Stimulated activated naive B cell treated with anti-CD40 and anti-IgM and Interleukin-4, amounts not matched to agents 10 μg/mL and 1 μg/mL and 100 μg/mL, for 72 hours (primary cell): ENCODE measurements at places on chromosomes 5 and 9.

- DNase-seq: no peak
- H3K4me3 ChIP-seq: no peak overlapping the region
- no peaks in the 10 kb centered on the region for H3K4me1 ChIP-seq
Measured at GRCh38 chr5:105773241-105773640, 1897.5 kb downstream of the EFNA5 start.

DNA sequence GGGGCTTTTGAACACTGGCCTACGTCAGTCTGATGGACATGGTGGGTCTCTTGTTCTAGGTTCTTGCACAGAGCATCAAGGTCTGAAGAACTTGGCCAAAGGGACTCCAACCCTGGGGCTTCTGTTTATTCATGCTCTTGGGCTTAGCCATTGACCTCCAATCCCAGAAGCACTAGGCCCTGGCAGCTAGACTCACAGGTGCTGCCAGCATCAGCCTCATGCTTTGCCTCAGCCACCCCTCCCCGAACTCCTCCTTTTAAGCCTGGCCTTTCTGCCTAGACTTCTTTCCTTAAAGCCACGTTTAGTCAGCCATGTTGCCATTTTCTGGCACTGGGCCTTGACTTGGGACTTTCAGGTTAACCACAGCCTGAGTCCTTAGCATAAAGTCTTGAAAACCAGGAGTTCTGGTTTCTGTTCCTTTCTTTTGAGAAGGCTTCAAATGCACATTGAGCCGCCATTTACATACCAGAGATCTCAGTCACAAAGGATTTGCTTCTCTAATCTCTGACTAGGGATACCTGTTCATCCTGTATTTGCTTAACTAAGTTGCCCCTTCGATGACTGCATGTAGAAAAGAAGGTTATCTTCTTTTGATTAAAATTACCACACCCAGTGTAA, 54.7 kb downstream of the ANGPTL2 start:
- peaks cover 21% of the 10 kb centered on the region for H3K36me3 ChIP-seq
- DNase-seq: no peak
- H3K4me1 ChIP-seq: peaks cover 10% of the 10 kb centered on the region
- H3K27ac ChIP-seq: no peak overlapping the region
- H3K4me3 ChIP-seq: no peak overlapping the region

DNA sequence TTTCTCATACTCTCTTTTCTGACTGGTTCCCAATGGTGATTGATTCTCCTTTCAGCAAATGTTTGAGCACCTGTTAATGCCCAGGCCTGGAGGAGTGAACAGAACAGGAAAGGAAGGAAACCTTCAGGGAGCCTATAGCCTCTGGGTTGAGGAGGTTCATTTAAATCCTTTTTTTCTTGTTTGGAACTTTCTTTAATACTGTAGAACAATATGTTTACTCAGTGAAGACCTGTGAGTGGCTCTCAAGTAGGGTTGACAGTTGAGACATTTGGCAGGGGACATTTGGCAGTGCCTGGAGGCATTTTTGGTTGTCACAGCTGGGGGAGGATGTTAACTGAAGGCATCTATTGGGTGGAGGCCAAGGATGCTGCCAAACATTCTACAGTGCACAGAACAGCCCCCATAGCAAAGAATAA, 6.1 kb upstream of the FAM120AOS start:
- no peak overlapping the region for H3K27ac ChIP-seq
- no peak overlapping the region for H3K4me3 ChIP-seq
- DNase-seq: no peak
- H3K36me3 ChIP-seq: peaks cover 40% of the 10 kb centered on the region
- H3K4me1 ChIP-seq: peaks cover 76% of the 10 kb centered on the region
- H3K27me3 ChIP-seq: no peaks in the 10 kb centered on the region

DNA sequence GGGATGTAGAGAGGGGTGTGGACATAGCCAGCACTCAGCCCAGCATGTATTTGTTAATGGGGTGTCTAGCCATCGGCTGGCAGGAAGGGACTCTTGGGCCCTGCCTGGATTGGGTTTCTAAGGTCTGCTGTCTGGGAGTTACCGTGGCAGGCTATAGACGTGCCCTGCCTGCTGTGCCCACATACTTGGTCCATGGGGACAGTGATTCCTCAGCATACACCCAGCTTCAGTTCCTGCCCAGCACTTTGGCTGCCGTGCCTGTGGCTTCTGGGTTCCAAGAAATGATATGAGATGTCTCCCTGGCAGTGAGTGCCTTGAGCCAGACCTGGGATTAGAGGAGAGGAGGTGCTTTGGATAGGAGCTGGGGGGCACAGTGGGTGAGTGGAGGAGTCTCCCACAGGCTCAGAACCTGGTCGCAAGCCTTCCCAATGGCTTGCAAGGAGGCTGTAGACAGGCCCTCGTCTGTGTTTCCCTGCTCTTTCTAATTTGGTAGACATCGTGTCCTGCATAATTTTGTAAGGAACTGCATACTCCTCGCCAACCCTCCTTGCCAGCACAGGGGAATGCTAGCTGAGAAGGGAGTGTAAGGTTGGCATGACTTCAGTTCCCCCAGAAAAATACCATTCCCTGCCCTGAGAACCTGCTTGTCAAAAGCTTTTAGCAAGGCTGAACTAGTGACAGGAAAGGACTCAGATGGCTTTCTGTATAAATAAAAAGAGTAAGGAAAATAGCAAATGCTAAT, 287.9 kb downstream of the ZSWIM6 start:
- peak overlapping the region; percentile 31 for H3K27ac ChIP-seq
- H3K36me3 ChIP-seq: no peaks in the 10 kb centered on the region
- H3K4me3 ChIP-seq: no peak overlapping the region
- H3K4me1 ChIP-seq: peaks cover 19% of the 10 kb centered on the region
- no peaks in the 10 kb centered on the region for H3K27me3 ChIP-seq
- no peak for DNase-seq

GRCh38 chr5:87924436-87924835, 344.2 kb downstream of the TMEM161B start:
- no peaks in the 10 kb centered on the region for H3K27me3 ChIP-seq
- H3K36me3 ChIP-seq: no peaks in the 10 kb centered on the region
- H3K4me1 ChIP-seq: no peaks in the 10 kb centered on the region
- H3K4me3 ChIP-seq: no peak overlapping the region
- no peak overlapping the region for H3K27ac ChIP-seq
- DNase-seq: no peak

GRCh38 chr9:76502746-76503145, 43.8 kb downstream of the GCNT1 start:
- peaks cover 44% of the 10 kb centered on the region for H3K4me1 ChIP-seq
- H3K27ac ChIP-seq: peak overlapping the region; percentile 1
- H3K4me3 ChIP-seq: no peak overlapping the region
- peaks cover 28% of the 10 kb centered on the region for H3K36me3 ChIP-seq

GRCh38 chr5:96703995-96704394, 41.8 kb downstream of the CAST start:
- H3K4me3 ChIP-seq: peak overlapping the region; percentile 94
- H3K27ac ChIP-seq: peak overlapping the region; percentile 26
- peaks cover 42% of the 10 kb centered on the region for H3K4me1 ChIP-seq
- DNase-seq: no peak
- peaks cover 4% of the 10 kb centered on the region for H3K36me3 ChIP-seq

- H3K27ac ChIP-seq: peak overlapping the region; percentile 2
- no peak for DNase-seq
- H3K36me3 ChIP-seq: peaks cover 68% of the 10 kb centered on the region
- H3K4me3 ChIP-seq: no peak overlapping the region
- peaks cover 28% of the 10 kb centered on the region for H3K4me1 ChIP-seq
Measured at GRCh38 chr5:32231241-32231640, 57.1 kb upstream of the GOLPH3 start.

GRCh38 chr5:42595597-42595996, 161.0 kb upstream of the CCDC152 start:
- H3K36me3 ChIP-seq: no peaks in the 10 kb centered on the region
- peaks cover 6% of the 10 kb centered on the region for H3K27me3 ChIP-seq
- H3K4me1 ChIP-seq: peaks cover 16% of the 10 kb centered on the region
- H3K27ac ChIP-seq: no peak overlapping the region
- no peak overlapping the region for H3K4me3 ChIP-seq
- DNase-seq: no peak

DNA sequence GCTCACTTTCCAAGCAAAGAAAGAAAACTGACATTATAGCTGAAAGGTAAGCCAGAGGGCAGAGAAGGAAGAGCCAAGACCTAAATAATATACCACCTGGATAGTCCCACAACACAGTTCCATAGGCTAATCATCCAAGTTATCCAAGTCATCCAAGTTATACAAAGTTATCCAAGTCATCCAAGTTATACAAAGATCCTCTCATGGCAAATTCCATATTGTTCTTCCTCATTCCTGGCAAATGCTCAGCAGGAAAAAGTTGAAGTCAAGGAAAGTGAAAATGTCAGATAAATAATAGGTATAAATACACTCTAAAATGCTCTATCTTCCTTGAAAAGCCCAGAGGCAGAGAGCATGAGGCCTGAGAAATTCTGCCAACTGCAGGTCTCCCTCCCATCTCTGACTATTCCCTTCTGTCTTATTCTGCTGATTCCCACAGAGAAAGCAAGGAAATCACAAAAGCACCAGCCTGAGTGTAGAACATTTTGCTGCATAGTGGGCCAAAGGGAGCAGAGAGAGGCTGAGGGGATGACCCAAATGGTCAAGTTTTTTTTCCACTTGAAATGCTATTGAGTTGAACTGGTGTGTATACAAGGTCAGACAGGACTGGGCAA, 12.5 kb downstream of the MCTP1 start:
- H3K27me3 ChIP-seq: peaks cover 28% of the 10 kb centered on the region
- no peaks in the 10 kb centered on the region for H3K36me3 ChIP-seq
- DNase-seq: no peak
- no peak overlapping the region for H3K27ac ChIP-seq
- H3K4me3 ChIP-seq: no peak overlapping the region

GRCh38 chr9:106862110-106862820, 701 bp upstream of the ZNF462 start:
- peak overlapping the region; percentile 80 for H3K4me3 ChIP-seq
- peak overlapping the region; percentile 5 for H3K27ac ChIP-seq
- no peaks in the 10 kb centered on the region for H3K36me3 ChIP-seq
- no peak for DNase-seq
- H3K4me1 ChIP-seq: peaks cover 29% of the 10 kb centered on the region

DNA sequence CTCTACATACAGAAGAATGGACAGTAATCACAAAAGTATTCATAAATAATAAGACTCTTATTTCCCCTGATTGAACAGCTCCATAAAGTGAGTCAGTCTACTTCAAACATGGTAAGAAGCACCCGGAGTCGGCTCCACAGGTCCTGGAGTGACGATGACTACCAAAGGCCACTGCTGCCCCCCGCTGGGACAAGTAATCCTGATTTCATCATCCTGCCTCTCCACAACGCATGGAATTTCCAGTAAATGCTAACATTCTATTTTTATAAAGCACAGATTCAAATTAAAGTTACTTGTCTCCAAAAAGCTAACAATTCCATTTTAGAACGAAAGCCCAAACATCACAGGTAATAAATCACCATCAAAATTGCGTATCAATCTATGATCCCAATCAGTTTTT, 16.2 kb downstream of the ATPSCKMT start:
- H3K27me3 ChIP-seq: no peaks in the 10 kb centered on the region
- no peak for DNase-seq
- H3K4me3 ChIP-seq: no peak overlapping the region
- no peak overlapping the region for H3K27ac ChIP-seq
- H3K36me3 ChIP-seq: peaks cover 63% of the 10 kb centered on the region

GRCh38 chr5:99911971-99912370, 623.2 kb upstream of the FAM174A start:
- H3K27me3 ChIP-seq: no peaks in the 10 kb centered on the region
- no peaks in the 10 kb centered on the region for H3K36me3 ChIP-seq
- H3K4me3 ChIP-seq: no peak overlapping the region
- no peaks in the 10 kb centered on the region for H3K4me1 ChIP-seq
- no peak overlapping the region for H3K27ac ChIP-seq

DNA sequence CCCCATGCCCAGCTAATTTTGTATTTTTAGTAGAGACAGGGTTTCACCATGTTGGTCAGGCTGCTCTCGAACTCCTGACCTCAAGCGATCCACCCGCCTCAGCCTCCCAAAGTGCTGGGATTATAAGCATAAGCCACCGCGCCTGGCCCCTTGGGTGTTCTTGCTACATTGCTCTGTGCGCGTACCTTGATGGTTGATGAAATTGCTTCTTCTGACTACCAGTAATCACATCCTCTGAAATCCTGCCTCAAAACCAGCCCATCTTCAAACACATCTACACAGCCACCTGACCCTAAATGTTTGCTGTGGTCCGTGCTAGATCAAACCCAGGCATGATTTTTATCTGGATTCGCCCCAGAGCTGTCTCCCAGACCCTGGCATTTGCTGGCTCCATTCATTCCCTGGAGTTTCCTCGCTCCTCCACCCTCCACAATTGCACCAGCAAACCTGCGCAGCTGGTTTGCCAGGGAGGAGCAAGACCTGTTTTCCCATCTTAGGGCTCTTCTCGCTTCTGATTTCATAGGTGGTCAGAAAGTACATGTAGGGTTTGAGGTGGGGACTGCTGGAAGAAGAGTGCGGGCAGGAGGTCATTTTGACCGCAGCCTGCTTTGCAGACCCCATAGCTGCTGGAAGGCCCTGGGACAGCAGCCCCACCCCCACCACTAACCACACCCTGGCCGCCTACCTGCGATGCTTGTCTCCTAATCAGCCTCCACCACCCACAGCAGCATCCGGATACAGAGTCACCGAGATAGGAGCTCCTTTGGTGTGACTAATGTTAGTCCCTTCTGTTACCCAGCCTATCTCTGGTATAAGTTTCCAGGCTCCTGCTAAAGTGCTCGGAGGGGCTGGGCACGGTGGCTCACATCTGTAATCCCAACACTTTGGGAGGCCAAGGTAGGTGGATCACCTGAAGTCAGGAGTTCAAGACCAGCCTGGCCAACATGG, 22.7 kb downstream of the SWI5 start:
- no peaks in the 10 kb centered on the region for H3K27me3 ChIP-seq
- no peak for DNase-seq
- no peak overlapping the region for H3K4me3 ChIP-seq
- H3K36me3 ChIP-seq: peaks cover 4% of the 10 kb centered on the region

DNA sequence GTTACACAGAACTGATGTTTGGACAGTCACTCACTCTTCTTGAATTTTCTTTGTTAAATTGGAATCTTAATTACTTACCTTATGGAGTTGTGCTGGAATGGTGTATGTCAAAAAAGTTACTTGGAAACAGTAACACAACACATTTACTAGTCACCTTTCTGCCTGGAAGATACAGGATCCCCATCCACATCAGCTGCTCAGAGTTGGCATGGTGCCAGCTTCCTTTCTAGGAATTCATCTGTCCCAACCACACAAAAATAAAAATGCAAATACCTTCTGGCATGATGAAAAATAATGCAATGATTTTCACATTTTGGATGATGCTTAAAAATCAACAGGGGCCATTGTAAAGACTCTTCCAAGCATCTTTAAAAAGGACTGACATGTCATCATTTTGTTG, 341.5 kb downstream of the TMEM38B start:
- no peaks in the 10 kb centered on the region for H3K4me1 ChIP-seq
- no peaks in the 10 kb centered on the region for H3K36me3 ChIP-seq
- no peak for DNase-seq
- H3K27ac ChIP-seq: no peak overlapping the region
- no peak overlapping the region for H3K4me3 ChIP-seq

DNA sequence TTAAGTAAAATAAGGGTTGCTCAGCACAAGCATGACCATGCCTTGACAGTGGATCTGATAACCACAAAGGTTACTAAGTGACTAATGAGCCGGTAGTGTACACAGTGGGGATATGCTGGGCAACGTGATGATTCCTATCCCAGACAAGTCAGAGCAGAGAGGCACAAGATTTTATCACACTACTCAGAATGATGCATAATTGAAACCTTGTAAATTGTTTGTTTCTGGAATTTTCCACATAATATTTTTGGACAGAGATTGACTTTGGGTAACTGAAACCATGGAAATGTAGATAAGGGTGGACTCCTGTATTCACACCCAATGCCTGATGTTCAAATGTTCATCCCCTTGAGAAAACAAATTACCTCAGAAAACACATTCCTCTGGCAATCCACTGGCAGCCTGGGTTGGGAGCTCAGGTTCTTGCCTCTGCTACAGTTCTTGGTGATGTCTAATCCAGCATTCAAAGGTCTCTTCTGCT, 16.2 kb upstream of the ERAP1 start:
- H3K36me3 ChIP-seq: no peaks in the 10 kb centered on the region
- H3K27ac ChIP-seq: no peak overlapping the region
- no peak overlapping the region for H3K4me3 ChIP-seq
- peaks cover 2% of the 10 kb centered on the region for H3K4me1 ChIP-seq
- DNase-seq: no peak
